ENCODE measurements at places on chromosomes 7 and 10.
A peak's percentile ranks its signal among the peaks of the same experiment; 100 is the strongest.

- no peak for DNase-seq
Measured at GRCh38 chr7:146314962-146315361, 198.4 kb downstream of the CNTNAP2 start.

DNA sequence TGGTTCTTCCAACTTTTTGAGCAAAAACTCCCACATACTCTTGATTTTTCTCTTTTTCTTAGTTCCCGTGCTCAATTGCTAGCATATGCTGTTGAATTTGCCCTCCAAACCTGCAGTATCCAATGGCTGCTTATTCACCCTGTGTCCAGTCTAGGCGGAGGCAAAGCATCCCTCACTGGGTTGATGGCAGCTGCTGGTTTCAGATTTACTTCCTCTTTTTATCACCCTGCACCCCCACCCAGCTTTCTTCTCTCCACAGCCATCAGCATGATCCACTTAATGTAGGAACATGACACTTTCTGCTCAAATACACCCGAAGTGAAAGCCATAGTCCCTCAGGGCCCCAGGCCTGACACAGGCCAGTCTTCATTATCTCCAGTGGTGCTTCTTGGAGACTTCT lies 87.6 kb upstream of the ADARB2 start:
- no peak for DNase-seq

GRCh38 chr10:133110133-133110532 lies 22.4 kb downstream of the ADGRA1 start:
- no peak for DNase-seq

DNA sequence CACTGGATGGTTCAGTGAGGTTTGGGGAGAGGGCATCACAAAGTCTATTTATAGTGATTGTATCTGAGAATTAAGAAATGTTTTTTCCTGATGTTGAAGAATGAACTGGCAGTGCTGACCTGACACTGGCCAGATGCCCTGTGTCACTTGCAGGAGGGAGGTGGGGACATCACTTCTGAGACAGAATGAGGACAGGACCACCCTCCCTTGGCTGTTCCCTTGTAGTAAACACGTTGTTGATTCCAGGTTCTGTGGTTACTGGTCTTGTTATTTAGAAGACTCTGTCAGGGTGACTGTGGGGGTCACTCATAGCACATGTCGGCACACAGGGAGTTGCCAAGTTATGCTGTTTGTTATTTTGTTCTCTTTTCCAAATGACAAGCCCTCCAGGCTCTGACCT lies 126.4 kb downstream of the ADCY1 start:
- DNase-seq: no peak

DNA sequence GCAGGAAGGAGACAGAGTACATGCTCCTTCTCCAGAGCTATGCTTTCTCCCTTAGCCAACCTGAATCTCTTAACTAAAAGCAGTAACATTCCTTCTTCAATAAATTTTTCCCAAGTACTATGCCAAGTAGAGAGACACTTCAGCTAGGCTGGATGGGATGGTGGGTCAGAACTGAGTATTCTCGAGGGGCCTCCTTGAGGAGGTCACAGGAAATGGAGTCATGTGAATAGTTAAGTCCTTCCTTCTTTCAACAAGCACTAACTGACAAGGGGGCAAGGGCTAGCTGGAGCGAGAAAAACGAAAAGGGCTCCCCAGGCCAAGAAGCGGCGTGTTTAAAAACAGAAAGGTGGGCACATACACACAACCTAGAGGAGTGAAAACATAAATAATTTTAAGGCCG lies 5.5 kb downstream of the RSU1 start:
- DNase-seq: no peak

DNA sequence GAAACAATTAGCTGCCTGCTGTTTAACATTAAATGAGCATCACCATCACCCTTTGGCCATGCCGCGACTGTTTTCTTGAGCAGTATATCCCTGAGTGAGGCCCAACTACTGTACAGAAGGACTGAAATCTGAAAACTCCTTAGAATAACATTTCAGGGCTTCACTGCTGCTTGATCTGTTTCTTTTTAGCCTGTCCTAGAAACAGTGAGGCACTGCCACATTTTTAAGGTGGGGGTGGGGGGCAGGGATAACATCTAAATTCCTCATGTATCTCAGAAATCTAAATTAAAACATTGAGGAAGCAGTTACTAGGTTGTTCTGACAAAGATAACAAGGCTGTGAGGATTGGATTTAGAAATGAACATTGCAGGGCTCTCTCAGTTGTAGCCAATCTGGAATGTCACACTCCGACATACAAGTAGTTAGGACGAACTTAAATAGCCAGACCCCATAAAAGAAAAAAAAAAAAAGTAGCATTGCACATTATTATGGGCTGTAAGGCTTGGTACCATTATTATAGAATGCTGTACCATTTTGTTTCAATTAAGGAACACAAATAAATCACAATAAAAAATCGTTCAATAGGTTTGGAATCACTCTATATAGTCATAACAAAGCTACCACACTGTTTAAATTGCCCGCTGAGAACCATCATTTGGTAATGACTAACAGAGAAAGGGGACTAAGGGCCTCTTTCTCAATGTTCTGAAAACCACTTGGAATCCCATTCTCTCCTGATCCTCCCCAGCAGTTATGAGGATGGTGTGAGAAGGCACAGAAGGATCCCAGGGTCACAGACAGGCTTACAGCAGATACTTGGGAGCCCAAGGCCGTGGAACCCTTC lies 256.1 kb downstream of the INHBA start:
- no peak for DNase-seq

GRCh38 chr7:31336202-31337001 lies 4.1 kb downstream of the NEUROD6 start:
- DNase-seq: no peak

DNA sequence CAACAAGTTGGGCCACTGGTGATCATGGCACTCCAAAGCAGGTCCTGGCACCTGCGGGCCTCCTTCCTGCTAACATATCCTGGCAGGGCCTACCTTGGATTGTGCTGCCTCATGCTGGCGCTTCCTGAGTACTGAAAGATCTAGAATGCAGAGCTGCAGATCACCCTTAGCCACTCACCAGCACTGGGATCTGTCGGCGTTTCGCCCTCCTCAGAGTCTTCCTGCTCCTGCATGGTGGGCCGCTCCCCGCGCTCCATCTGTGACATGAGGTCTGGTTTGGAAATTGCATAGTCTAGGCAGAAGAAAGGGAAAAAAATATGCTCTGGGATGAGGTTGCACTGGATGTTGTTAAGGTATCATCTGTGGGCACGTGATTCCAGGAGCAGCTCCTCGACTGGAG lies 10.0 kb downstream of the ZNF777 start:
- DNase-seq: no peak

DNA sequence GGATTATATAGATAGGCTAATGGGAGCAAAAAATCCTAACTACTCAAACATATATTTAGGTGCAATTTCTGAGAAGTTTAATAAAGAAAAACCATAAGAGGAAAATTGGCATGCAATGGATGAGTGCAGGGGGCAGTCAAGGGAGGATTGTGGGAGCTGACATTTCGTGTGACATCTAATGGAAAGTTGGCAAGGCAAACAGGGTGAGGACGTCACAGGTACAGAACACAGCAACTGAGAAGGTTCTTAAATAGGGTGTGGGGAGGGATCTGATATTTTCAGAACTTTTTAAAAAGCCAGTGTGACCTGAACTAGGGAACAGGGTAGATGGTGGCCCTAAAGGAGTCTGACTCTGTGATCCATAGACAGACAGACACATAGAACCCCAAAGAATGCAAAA lies 194.9 kb upstream of the GLI3 start:
- no peak for DNase-seq

GRCh38 chr10:15725603-15726002 lies 5.9 kb upstream of the ITGA8 start:
- no peak for DNase-seq

GRCh38 chr7:139669106-139670061 lies 108.4 kb downstream of the HIPK2 start:
- DNase-seq: peak; percentile 64

DNA sequence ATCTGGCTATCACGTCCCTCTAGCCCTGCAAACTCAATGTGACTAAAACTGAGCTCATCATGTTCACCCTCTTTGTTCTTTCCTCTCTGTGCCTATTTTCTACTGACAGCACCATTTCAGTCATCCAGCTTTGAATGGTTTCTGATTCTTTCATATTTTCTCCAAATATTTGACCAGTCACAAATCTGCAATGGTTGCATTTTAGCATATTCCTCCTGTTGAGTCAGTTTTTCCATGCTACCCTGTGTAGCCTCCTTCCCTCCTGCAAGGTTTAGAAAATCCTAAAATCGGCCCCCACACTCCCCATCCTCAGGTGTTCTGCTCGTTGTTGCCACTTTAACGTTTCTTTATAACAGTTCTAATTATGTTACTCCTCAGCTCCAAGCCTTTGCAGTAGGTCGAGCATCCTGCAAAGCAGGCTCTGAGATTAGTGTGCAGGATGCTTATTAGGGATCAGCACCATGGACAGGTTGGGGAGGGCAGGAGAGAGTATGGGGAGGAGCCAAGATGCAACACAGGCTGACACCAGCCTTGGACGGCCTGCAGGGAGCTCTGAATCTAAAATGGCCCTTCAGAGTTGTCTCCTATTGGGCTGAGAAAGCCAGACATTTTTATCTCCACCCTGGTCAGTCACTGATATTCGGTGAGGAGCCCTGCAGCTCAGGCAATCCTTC lies 531.0 kb upstream of the COBL start:
- no peak for DNase-seq

- no peak for DNase-seq
Measured at GRCh38 chr10:9910446-9910845, 1107.2 kb upstream of the CELF2 start.

DNA sequence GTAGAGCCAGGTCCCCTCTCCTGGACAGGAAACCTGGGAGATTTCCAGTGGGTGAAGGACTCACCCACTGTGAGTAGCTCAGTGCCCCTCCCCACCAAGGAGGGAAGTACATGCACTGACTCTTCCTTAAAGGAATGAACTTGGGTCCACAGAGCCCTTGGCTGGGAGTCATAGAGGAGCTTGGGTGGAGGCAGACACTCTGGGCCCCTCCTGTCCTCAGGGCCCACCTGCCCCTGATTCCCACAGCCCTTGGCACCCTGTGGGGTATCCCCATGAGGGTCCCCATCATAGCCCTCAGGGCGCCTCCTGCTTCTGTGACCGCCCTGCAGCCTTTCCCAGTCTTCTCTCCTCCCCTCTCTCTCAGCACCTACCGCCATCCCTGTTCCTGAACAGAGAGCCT lies 3.7 kb downstream of the EN2 start:
- no peak for DNase-seq

DNA sequence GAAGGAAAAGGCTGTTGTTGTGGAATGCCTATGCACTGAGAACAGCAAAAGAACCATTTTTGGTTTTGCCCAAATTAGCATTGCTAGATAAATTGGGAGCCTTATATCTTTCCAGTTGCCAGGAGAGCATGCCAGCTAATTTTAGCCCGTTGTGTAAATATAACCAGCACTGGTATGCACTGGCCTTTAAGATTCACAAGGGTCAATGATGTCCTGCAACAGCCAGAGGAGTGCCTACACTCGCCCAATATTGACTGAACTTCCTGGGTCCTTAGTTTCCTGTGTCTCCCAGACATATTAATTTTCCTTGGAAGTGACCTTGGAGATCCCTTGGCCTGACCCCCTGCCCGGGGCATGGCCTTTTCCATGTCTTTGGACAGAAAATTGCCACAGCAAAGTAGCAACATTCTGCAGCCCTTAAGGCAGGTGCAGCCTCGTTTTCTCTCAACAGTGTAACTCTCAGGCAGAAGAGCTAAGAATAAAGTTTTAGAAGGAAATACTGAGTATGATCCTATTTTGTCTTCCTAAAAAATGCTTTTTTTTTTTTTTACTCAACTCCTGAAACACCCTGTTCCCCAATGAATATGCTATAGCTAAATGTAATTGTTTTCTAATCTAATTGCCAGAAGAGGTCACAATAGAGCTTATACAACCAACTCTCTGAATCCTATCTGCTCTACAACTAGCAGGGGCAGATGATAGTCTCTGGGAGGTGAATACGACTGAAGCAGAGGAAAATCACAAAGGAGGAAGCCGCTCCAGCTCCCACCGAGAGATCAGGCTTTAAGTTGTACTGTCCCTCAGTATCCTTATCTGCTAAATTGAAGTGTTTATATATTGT lies 131.9 kb upstream of the PCGF5 start:
- DNase-seq: no peak

DNA sequence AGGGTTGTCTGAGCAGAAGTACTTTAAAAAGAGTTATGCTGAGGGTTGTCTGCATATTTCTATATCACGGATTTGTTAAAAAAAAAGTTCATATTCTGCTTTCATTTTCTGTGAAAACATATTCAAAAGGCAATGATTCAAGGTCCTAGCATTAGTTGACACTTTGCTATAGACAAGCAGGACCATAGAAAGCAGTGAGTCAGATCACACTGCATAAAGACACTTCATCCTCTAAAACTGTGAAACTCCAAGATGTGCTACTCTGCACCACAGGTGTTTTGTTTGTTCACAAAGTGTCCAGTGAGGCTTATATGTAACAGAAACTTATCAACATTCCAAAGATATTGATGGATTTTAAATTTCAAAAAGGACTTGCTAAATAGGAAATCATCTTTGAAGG lies 47.0 kb downstream of the SPAM1 start:
- DNase-seq: no peak

Data from stimulated activated naive CD4-positive, alpha-beta T cell treated with Interleukin-2 at 50 U/mL for 16 hours (primary cell).